A549 treated with RU486 at 1 μM for 4 hours (cell line): ENCODE measurements at places on chromosomes 3 and 15. TPM values are rescaled to one million over a fixed set of nuclear protein-coding genes. Genes with fewer than 3 reads are reported as not detected.

Gene IQCF5
- total RNA-seq = not detected in 5 replicates

Gene C3orf52
- 10.3 to 16.3 TPM (median 14.1 TPM) in 5 replicates for total RNA-seq

Gene GOLGA6L1
- total RNA-seq = not detected in 5 replicates

Gene ACKR2
- not detected in 5 replicates for total RNA-seq

Gene LCTL
- not detected in 5 replicates for total RNA-seq

Gene CYP11A1
- not detected in 5 replicates for total RNA-seq

Gene DPP8
- 15.8 to 31.4 TPM (median 25.6 TPM) in 5 replicates for total RNA-seq

Gene BFSP2
- not detected in 5 replicates for total RNA-seq

Gene SH2D7
- not detected in 5 replicates for total RNA-seq

Gene FEZF2
- not detected in 5 replicates for total RNA-seq

Gene ACP3
- total RNA-seq = 0.06 to 0.26 TPM in 2 of 5 replicates, not detected in the others

Gene TTLL13
- 0.27 to 0.61 TPM (median 0.39 TPM) in 4 of 5 replicates, not detected in the other for total RNA-seq

Gene HYAL3
- 5.4 to 9.6 TPM (median 7.6 TPM) in 5 replicates for total RNA-seq

Gene MRPL46
- 54.3 to 71.3 TPM (median 59.5 TPM) in 5 replicates for total RNA-seq

Gene TMCO5A
- not detected in 5 replicates for total RNA-seq

Gene GPR176
- total RNA-seq = 10.6 to 14.4 TPM (median 13.0 TPM) in 5 replicates

Gene PDE8A
- total RNA-seq = 24.2 to 32.4 TPM (median 29.2 TPM) in 5 replicates

Gene BLM
- total RNA-seq = 10.8 to 15.1 TPM (median 14.0 TPM) in 5 replicates

Gene CLDN11
- total RNA-seq = 0.09 to 0.30 TPM (median 0.12 TPM) in 4 of 5 replicates, not detected in the other

Gene TMEM108
- not detected in 5 replicates for total RNA-seq

Gene MRPL3
- 82.9 to 109 TPM (median 94.0 TPM) in 5 replicates for total RNA-seq

Gene TEX55
- total RNA-seq = not detected in 5 replicates

Gene ACTC1
- 0.14 to 0.48 TPM (median 0.33 TPM) in 5 replicates for total RNA-seq

Gene NR2E3
- 0.14 to 0.29 TPM (median 0.19 TPM) in 4 of 5 replicates, not detected in the other for total RNA-seq

Gene GPR15
- total RNA-seq = not detected in 5 replicates

Gene KNL1
- 4.4 to 8.1 TPM (median 7.0 TPM) in 5 replicates for total RNA-seq

Gene CKMT1B
- 2.9 to 6.1 TPM (median 3.4 TPM) in 5 replicates for total RNA-seq

Gene ARID3B
- total RNA-seq = 3.3 to 4.8 TPM (median 3.9 TPM) in 5 replicates
